ENCODE measurements at places on chromosomes 11 and 22.

DNA sequence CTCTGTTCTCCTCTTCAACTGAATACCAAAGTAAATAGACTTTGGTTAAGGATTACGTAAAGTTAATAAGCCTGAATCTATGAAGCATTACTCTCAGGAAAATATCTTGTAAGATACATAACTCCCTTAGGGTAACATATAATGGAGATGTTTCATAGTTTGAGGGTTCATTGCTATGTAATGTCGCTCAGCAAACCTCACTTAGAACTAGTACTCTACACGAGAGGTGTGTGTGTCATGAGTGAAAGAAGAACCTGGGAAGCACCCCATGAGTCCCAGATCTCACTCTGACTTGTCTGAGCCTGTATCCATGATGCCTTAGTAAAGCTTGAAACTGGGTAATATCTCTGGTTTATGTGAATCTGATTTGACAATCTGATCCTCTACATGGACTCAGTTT is 429.5 kb upstream of the ANO3 start:
- no peak for DNase-seq
- no peaks in the 10 kb centered on the region for H3K4me1 ChIP-seq
- H3K27me3 ChIP-seq: no peaks in the 10 kb centered on the region

- H3K36me3 ChIP-seq: peaks cover 3% of the 10 kb centered on the region
- no peak overlapping the region for H3K27ac ChIP-seq
- H3K4me3 ChIP-seq: no peak overlapping the region
- DNase-seq: peak; percentile 50
These were observed 9.8 kb downstream of the PRMT3 start for GRCh38 chr11:20397281-20397680.

- no peak overlapping the region for H3K4me3 ChIP-seq
- DNase-seq: no peak
- H3K4me1 ChIP-seq: peaks cover 7% of the 10 kb centered on the region
- no peaks in the 10 kb centered on the region for H3K27me3 ChIP-seq
These were observed 89.8 kb upstream of the LIN7C start for GRCh38 chr11:27596388-27596787.

- H3K36me3 ChIP-seq: no peaks in the 10 kb centered on the region
- no peaks in the 10 kb centered on the region for H3K27me3 ChIP-seq
- no peaks in the 10 kb centered on the region for H3K4me1 ChIP-seq
- no peak for DNase-seq
These were observed 7.7 kb upstream of the PLET1 start for GRCh38 chr11:112268406-112268805.

- peak overlapping the region; percentile 2 for H3K4me3 ChIP-seq
- peak overlapping the region; percentile 90 for H3K27ac ChIP-seq
- peaks cover 5% of the 10 kb centered on the region for H3K36me3 ChIP-seq
- no peaks in the 10 kb centered on the region for H3K27me3 ChIP-seq
These were observed 28.1 kb downstream of the POLD3 start for GRCh38 chr11:74620531-74620930.

DNA sequence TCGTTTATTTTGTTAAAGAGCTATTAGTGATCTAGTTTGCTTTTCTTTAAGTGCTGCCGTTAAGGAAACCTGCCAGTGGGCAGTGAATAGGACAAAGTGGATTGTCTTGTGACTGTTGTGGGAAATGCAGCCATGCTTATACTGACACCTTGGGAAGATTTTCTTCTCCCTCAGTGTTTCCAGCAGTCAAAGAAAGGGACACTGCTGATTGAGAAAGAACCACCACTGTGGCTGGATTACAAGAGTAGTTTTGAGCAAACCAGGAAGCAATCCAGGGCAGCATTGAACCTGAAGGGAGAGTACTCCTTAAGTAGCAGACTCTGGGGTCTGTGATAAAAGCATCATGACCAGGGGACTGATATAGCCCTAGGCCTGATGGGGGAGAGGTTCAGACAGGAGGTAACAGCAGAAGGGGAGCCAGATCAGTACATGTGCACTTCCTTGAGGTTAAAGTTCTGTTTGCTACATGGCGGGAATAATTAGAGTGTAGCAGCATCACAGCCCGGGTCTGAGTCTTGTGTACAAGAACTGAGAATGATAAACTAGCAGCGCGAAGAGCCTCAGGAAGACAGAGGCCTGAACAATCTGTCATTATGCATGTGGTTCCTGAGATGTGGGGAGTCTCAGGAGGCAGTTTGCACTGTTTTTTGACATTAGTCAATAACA is 167.8 kb downstream of the C11orf91 start:
- no peak for DNase-seq
- no peaks in the 10 kb centered on the region for H3K27me3 ChIP-seq
- no peak overlapping the region for H3K4me3 ChIP-seq
- no peaks in the 10 kb centered on the region for H3K36me3 ChIP-seq
- peak overlapping the region; percentile 60 for H3K27ac ChIP-seq
- peaks cover 37% of the 10 kb centered on the region for H3K4me1 ChIP-seq

DNA sequence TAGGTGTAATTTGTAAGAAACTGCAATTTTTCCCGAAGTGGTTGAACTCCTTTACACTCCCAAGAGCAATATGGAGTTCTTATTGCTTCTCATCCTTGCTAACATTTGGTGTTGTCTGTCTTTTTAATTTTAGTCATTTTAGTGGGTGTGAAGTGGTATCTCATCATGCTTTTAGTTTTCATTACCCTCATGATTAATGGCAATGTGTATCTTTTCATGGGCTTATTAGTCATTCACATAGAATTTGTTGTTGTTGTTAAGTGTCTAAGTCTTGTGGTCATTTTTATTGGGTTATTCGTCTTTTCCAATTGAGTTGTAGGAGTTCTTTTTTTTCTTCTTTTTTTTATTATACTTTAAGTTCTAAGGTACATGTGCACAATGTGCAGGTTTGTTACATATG is 238.3 kb upstream of the SESN3 start:
- H3K4me1 ChIP-seq: no peaks in the 10 kb centered on the region
- DNase-seq: no peak
- no peaks in the 10 kb centered on the region for H3K36me3 ChIP-seq
- H3K27ac ChIP-seq: no peak overlapping the region
- H3K27me3 ChIP-seq: no peaks in the 10 kb centered on the region

- peaks cover 35% of the 10 kb centered on the region for H3K4me1 ChIP-seq
- DNase-seq: no peak
- no peaks in the 10 kb centered on the region for H3K27me3 ChIP-seq
- no peak overlapping the region for H3K27ac ChIP-seq
These were observed 21.4 kb downstream of the XRRA1 start for GRCh38 chr11:74927496-74927895.

- no peak overlapping the region for H3K4me3 ChIP-seq
- DNase-seq: no peak
- no peaks in the 10 kb centered on the region for H3K4me1 ChIP-seq
- H3K27ac ChIP-seq: no peak overlapping the region
- no peaks in the 10 kb centered on the region for H3K27me3 ChIP-seq
These were observed 62.0 kb upstream of the YPEL1 start for GRCh38 chr22:21797444-21798221.

- peak within 1 kb of the TSS; percentile 84 for H3K4me3 ChIP-seq
- peak within 1 kb of the TSS; percentile 45 for H3K27ac ChIP-seq
- no peaks in the 10 kb centered on the region for H3K27me3 ChIP-seq
- DNase-seq: peak; percentile 99
- peaks cover 7% of the 10 kb centered on the region for H3K36me3 ChIP-seq
These were observed at the start of gene PNPLA3 for GRCh38 chr22:43923631-43924464. Gene PNPLA3 (plus strand): TSS chr22:43923805. CDS start chr22:43923912, 107 bp downstream.

DNA sequence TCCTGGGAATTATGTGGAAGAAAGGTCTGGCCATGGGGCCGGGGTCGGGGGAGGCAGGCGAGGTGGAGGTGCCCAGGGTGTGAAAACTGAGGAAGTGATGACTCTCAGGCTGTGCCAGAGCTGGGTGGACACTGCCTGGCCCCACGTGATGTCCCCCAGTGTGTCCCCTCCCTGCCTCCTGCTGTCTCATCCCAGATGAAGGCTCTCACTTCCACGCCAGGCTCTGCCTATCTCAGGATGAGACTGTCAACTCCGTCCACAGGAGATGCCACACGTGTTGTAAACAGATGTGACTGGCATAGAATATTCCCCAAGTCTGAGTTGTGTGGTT is 51.4 kb downstream of the RPS6KA4 start:
- H3K27ac ChIP-seq: no peak overlapping the region
- H3K27me3 ChIP-seq: peaks cover 4% of the 10 kb centered on the region

Measured in osteoblast (primary cell).